H1 (cell line): ENCODE measurements at places on chromosomes 5 and 9. TPM values are rescaled to one million over a fixed set of nuclear protein-coding genes. Genes with fewer than 3 reads are reported as not detected.

DNA sequence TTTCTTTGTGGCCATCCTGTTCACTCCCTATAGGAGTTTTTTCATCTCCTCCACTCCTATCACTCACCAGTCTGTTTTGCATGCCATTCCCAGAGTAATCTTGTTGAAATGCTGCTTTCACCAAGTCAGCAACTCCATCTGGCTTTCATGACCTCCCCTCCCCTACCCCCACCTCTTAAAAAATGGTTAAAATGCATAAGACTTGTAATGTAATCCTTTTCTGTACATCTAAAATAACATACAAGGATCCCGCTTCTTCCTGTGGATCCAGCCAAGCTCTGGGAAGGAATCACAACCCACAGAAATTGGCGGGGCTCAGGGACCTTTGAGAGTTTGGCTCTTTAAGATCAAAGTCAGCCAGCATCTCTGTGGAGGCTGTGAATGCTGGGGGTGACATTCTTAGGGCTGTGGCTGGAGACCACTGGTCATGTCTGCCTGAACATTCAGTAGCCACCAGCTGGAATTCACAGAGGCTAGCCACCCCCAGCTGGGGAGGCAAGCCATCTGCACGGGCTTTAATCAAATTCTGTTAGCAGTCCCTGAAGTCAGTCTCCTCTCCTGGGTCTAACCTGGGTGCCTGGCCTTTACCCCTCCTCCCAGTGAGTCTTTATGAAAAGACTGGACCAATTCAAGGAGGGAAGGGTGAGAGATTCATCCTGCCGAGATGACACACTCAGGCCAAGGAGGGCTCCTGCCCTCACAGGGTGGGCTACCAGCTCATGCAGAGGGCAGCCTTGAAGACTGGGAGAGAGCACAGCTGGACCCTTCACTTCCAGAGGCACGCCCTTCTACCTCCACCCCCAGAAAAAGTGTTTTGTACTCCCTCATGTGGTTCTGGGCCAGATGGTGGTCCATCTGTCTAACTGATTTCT lies 132.9 kb downstream of the LIFR start:
- no peak for DNase-seq

- no peak for DNase-seq
Observed at GRCh38 chr9:15909297-15909696, 356.5 kb downstream of the CCDC171 start.

Gene AMBP
- total RNA-seq: 3.0 and 3.1 TPM in 2 replicates

DNA sequence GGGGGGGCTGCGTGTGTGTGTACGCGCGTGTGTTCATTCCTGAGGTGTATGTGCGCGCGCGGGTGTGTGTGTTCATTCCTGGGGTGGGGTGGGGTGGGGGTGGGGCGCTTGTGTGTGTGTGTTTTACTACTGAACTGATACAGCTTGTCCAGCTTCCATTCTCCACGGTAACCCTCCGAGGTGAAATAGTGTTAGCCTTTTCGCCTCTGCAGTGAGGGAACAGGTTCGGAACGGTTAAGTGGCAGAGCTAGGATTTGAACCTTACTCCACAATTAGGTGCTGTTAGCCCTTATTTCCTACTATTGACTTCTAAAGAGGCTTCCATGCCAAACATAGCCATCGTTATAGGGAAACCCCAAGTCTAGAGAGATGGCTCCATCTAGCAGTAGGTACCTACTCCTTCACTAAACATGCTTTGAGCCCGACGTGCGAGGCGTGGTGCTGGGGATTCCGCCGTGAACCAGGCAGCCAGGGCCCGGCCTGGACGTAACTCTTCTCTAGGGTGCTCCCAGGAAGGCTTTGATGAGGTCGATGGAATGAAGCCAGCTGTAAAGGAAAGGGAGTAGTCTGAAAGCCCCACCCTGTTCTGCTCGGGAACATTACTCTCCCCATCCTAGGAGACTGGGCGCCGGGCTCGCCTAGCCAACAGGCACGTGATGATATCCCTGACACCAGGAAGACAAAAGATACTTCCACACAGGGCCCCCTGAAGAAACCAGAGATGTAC lies 782 bp upstream of the SKP1 start:
- DNase-seq: no peak

Gene MRPL41
- 47.2 and 49.4 TPM in 2 replicates for total RNA-seq

Gene FOXI1
- total RNA-seq: not detected in 2 replicates

DNA sequence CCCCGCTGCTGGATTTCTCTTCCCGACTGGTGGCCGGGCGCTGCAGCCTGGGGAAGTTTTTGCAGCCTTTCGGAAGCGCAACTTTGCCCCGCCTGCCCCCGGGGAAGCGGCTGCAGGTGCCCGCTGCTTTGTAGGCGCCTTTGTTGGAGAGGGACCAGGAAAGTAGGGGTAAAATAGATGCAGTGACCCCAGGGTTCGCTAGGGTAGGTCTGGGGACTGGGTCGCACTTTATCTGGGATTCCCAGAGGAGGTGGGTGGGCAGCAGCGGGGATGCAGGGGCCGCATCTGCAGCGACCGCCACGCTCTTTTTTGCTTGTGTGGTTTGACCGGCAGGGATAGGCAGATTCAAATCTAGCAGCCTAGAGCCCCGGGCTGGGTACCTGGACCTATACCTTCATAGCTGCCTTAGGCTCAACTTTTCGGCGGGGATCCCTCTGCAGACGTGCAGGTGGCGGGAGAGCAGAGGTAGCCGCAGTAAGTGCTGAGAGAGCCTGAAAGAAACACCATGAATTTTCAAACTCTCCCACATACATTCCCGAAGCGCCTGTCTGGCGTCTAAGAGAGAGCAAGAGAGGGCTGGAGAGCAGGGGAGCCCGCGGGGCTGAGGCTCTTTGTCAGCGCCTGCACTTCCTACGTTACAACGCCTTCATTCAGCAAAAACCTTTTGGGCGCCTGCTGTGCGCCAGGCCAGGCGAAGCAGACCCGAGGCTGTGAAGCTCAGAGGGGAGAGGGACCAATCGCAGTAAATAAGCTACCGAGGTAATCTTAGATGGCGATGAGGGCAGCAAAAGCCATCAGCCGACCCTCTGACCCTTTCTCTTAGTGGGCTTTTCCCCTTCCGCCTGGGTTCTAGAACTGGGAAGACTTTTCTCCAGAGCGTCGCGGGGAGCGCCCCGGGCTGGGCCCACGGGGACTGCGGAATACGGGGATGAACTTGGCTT lies 642 bp downstream of the SV2C start:
- DNase-seq: no peak

- no peak for DNase-seq
Observed at GRCh38 chr5:79516986-79517385, 3.1 kb upstream of the HOMER1 start.

Gene LRRC19
- not detected in 2 replicates for total RNA-seq

GRCh38 chr5:77186652-77187370 lies 23.7 kb upstream of the PDE8B start:
- DNase-seq: no peak

Gene MARVELD2
- total RNA-seq: 31.0 and 31.4 TPM in 2 replicates
